ENCODE measurements at places on chromosomes 11 and 22.

DNA sequence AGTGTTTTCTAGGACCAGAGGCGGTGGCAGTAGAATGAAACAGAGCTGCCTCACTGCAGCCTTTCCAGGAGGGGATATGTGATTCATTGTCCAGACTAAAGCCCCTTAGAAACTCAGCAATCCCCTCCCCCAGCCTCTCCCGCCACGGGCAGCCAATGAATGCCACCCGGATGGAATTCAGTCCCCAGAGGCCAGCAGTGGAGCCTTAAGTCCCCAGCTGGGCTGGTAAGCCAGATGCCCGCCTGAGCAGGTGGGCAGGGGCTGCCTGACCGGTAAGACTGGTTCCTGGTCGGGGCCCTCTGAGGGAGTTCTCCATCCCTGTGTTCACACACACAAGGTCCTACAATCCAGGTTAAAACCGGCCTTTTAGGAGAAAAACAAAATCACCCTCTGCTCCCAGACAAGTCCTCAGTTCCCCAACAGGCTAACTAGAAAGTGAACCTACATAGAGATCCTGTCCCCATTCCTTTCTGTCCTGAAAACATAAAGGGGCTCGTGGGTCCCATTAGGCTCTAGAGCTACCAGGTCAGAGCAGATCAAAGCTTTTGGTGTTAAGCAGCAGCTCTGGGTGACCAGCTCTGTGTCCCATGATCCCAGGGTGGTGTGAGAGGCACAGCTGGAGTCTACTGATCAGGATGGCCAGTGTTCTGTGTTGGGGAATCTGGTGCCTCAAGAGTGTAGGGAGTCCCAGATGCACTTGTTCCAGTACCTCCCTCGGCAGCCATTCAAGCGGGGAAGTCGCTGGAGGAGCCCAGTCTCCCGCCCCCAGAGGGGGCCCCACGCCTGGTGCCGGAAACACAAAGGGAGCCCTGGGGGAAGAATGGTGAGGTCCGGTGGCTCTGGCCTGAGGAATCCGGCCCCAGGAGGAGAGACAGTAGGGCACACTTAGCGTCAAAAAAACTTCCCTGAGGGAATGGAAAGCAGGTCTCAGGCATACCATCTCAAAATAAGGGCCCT lies 2.6 kb downstream of the PATZ1 start:
- ATAC-seq, result peak; percentile 3

- ATAC-seq, result no peak
These were observed 92.3 kb downstream of the GAB2 start for GRCh38 chr11:78325274-78325781.

GRCh38 chr22:34437140-34437539 lies 516.9 kb upstream of the LARGE1 start:
- no peak for ATAC-seq

GRCh38 chr22:46557736-46558480 lies 20.5 kb upstream of the CELSR1 start:
- no peak for ATAC-seq

GRCh38 chr11:121777056-121777455 lies 324.3 kb upstream of the SORL1-AS1 start:
- ATAC-seq, result peak; percentile 62

DNA sequence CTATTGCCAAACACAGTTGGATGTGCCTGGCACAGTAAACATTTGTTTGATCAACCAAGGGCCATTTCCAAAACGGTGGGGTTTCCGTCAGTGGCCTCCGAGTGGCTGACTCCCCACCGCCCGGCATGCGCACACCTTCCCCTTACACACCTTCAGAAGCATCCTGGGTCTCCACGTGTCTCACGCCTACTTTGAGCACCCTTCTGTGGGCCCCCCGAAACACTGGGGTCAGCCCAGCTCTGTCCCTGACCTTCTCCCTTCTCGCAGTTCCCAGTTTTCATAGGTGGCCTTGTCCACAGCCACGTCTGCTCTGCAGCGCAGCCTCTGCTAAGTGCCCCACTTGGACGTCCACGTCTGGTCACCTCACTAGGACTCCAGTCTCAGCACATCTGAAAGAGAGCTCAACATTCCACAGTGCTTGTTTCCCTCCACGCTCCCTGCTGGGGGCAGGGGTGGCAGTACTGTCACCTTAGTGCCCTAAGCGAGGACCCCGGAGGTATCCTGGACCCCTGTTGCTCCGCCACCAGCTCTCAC lies 13.2 kb upstream of the SHANK2 start:
- ATAC-seq, result no peak

- no peak for ATAC-seq
These were observed 1365.5 kb downstream of the FAM181B start for GRCh38 chr11:81368192-81368591.

DNA sequence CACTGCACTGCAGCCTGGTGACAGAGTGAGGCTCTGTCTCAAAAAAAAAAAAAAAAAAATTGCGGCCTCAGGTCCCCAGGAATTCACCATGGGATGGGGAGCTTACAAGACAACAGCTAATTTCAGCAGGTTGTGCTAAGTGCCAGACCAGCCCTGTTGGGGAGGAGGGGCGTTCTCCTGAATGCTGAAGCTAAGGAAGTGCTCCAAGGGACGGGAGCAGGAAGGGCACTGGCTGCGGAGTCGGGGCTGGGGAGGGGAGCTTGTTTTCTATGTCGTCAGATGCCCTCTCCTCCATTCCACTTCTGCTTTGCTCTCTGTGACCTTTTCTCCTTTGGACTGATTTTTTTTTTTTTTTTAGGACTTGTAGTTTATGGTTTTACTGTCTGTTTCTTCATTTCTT lies 4.5 kb downstream of the ADAMTS15 start:
- no peak for ATAC-seq

GRCh38 chr11:119049081-119049480 lies 7.9 kb downstream of the HYOU1 start:
- ATAC-seq, result no peak

DNA sequence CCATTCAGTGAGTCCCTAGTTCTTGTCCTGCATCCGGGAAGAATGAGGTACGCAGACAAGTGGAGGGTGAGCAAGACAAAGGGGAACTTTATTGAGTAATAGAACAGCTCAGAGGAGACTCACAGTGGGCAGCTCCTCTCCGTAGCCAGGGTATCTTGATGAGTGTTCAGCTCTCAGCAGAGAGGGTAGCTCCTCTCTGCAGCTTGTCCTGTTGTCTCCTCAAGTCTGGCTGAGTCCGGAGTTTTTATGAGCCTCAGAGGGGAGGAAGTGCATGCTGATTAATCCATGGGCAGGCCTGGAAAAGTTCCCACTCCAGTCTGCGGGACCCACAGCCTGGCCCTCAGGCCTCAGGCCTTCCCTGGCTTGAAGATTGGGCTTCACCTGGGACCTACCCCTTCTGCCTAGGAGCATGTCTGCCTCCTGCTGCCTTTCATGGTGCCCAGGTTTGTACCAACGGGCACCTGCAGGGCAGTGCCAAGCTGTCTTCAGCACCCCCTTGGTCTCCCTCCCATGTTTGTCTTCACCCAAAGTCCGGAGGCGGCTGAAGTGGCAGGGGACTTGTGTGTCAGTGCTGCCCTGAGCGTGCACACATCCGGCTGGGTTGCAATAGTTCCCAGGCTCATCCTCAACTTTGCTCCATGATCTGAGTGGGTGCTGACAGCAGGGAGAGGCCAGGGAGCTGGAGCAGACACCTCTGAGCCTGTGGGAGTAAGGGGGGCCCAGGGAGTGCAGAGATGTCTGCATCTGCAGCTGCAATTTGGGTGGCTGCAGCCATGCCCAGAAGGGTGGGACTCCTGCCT lies 134.2 kb downstream of the LDLRAD3 start:
- no peak for ATAC-seq

DNA sequence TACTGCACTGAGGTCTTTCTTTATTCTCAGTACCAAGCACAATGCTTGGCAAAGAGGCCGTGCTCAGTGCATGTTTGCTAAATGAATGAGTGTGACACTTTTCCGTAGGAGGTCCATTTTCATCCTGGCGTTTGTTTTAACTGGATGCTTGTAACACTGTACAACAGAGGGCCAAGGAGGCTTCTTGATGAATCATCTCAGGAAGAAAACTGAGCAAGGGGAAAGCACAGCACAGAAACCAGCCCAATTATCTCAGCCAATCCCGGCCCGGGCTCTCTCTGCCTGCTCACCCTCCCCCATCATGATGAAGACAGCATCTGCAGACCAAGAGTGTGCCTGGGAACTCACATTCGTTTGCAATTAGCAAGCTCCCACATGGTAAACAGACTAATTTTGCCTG lies 570.3 kb downstream of the OPCML start:
- ATAC-seq, result no peak

- no peak for ATAC-seq
These were observed 68.9 kb downstream of the C11orf58 start for GRCh38 chr11:16807306-16807705.

DNA sequence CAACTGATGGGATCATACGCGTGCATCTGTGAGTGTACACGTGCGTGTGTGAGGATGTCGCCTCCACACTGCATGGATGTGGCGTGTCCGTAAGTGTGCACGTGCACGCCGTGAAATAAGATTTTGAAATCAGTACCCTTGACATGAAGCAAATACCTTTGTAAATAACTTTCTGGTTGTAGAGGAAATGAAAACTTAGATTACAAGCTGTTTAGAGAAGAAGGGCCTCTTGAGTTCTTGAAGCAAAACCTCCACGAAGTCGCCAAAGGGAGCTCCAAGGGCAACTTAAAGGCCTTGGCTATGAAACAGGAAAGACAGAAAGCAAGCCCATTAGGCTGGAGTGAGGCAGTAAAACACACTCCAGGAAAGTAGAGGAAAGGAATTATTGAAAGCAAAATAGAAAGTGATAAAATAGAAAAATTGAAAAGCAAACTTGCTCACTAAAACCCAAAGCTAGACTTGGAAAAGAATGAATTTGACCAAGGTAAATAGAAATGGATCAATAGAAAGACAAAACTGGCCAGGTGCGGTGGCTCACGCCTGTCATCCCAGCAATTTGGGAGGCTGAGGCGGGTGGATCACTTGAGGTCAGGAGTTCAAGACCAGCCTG lies 29.7 kb upstream of the TOLLIP start:
- no peak for ATAC-seq

DNA sequence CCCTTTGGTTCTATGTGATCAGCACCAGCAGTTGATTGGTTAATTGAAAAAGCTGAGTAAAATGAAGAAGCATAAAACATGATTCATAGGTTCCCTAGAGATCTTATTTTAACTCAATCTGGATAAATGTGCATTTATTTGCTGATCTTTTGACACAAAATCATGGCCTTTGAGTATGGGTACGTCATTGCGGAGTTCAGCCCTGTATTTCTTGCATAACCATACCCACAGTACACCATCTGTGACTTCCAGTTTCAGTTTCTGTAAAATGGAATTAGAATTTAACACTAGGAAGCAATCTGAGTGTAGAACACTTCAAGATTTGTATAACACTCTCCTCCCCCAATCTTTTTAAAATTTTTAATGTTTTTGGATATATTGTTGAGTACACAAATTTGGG lies 358.2 kb downstream of the DDX10 start:
- ATAC-seq, result no peak

All from SK-N-SH treated with all-trans-retinoic acid at 6 μM for 48 hours (cell line).